ENCODE measurements at places on chromosomes 2 and 18. TPM values are rescaled to one million over a fixed set of nuclear protein-coding genes. Genes with fewer than 3 reads are reported as not detected.

The FAM210A gene
- total RNA-seq: 24.6 TPM

The CENPA gene
- total RNA-seq: 0.82 TPM

The CXCR2 gene
- total RNA-seq: not detected

GRCh38 chr2:42558827-42559226, 9.6 kb upstream of the MTA3 start:
- no peak for DNase-seq

GRCh38 chr2:148614322-148615049, 30.1 kb upstream of the EPC2 start:
- no peak for DNase-seq

DNA sequence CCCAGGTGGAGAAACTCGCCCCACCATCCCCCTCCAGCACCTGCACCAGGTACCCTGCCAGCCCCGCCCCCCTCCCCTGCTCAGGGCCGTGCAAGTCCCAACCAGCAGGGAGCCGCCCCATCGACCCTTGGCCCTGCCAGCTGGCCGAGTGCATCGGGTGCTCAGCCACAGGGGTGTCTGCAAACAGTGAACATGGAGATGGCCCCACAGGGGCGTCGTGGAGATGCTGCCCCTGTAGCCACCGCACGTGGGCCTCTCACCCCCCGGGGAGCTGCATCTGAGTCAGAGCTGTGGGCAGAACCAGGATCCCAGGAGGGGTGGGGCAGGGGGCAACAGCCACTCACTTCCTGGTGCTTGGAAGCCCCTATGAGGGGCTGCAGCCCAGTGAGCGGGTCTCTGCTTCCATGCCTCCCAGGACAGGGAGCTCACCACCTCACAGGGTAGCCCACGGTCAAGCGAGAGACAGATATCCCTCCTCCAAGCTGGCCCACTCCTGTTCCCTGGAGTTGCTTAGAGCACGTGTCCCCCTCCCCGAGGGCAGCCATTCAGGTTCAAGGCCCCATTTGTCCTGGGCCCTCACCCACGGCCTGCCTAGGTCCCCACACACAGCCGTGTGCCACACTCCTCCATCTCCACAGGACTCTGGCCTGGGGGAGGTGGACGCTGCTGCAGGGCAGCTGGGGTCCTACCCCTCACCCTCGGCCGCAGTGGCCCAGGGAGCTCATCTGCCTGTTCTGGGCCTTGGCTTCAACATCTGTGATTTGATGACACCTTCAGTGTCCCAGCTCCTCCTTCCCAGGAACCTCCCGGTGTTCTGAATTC, 1.1 kb upstream of the MAB21L4 start:
- no peak for DNase-seq

- DNase-seq: no peak
Observed at GRCh38 chr2:69620870-69621269, 22.7 kb downstream of the AAK1 start.

DNA sequence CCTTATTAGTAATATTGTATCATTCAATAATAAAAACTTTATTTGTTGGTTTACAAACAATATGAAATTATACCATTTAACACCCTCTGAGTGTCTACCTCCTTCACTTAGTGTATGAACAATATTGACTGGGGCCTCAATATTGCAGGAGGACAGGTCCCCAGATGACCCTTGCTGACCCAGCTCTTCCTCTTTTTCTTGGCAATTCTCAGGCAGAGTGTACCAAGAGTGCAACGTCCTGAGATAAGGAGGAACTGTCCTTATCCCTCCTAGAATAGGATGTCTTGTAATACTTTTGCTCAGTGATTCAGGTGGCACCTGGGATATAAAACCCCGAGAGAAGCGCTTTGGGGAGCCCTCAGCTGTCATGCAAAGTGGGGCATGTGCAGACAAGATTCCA, 76.8 kb downstream of the PLA2R1 start:
- no peak for DNase-seq

DNA sequence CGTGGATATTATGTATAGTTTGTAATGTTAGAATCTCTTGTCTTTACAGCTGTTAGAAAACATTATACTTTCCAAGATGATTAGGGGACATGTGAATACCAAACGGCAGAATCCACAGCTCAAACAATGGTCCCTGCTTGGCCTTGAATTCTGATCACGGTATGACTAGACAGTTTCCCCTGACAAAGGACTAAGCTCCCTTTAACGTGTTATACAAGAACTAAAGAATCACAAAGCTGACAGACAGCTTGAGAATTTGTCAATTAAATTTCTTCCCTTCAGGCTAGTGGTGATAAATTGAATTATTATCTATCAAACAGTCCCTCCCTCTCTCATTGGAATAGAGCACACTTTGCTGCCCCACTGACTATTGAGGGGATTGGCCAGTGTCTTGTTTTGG, 359.2 kb upstream of the ID2 start:
- no peak for DNase-seq

DNA sequence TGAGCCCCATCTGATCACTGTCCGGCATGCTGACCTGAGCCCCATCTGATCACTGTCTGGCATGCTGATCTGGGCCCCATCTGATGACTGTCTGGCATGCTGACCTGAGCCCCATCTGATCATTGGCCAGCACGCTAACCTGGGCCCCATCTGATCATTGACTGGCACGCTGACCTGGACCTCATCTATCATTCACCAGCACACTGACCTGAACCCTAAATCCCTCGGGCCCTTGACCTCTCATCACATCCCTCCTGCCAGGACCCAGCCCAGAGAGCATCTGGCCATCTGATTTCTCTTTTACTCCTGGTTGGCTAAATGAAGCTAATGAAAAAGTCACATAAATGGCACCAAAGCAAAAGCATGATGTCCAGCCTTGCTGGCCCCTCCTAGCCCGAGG, 207.1 kb downstream of the NDUFA10 start:
- DNase-seq: no peak

The COX7A2L gene
- total RNA-seq: 96.2 TPM

The KCNIP3 gene
- not detected for total RNA-seq

DNA sequence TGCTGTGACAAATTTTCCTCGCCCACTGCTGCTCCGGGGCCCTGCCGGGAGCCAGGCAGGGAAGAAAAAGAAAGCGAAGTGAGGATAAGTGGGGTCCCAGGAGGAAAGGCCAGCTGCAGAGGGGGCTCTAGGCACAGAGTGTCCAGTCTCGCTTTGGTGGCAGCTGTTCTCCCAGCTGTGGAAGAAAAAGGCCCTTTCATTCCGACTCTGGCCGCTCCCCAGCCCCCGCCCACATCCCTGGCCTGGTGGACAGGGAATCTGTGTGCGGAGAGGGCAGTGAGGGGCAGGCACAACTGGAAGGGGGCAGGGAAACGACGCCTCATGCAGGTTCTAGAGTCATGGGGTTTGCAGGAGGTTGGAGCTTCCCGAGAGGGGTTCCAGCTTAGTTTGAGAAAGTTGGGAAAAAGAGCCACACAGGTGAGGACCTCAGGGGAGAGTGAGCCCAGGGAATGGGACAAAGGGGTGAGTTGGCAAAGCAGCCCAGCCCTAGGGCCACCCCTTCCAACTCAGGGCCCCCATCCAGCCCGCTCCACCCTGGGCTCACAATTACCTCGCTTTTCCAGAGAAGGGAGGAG, 1.8 kb downstream of the RTKN start:
- no peak for DNase-seq

The REG3G gene
- 0.28 TPM for total RNA-seq

GRCh38 chr2:190050001-190050400, 12.5 kb downstream of the MSTN start:
- no peak for DNase-seq

DNA sequence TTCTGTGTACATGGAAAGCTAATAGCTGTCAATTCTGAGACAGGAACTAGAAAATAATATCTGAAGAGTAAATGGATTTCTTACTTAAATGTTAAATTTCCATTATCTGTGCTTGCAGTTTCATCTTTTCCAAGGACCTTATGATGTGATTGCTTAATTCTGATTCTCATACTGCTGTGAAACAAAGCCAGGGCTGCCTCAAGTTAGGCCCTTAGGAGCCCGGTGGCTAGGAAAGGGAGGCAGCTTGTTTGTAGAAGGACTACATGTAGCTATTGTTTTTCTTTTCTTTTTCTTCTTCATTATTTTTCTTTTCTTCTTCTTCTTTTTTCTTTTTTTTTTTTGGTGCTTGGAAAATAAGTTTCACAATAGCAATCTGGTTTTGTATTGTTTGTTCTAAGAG, 50.5 kb downstream of the XRCC5 start:
- no peak for DNase-seq

GRCh38 chr2:80748592-80748991, 444.0 kb upstream of the LRRTM1 start:
- no peak for DNase-seq

The NAT8 gene
- not detected for total RNA-seq

- DNase-seq: no peak
Observed at GRCh38 chr2:107303964-107304363, 418.0 kb upstream of the ST6GAL2 start.

- no peak for DNase-seq
Observed at GRCh38 chr2:135931776-135932443, 53.5 kb downstream of the DARS1 start.

DNA sequence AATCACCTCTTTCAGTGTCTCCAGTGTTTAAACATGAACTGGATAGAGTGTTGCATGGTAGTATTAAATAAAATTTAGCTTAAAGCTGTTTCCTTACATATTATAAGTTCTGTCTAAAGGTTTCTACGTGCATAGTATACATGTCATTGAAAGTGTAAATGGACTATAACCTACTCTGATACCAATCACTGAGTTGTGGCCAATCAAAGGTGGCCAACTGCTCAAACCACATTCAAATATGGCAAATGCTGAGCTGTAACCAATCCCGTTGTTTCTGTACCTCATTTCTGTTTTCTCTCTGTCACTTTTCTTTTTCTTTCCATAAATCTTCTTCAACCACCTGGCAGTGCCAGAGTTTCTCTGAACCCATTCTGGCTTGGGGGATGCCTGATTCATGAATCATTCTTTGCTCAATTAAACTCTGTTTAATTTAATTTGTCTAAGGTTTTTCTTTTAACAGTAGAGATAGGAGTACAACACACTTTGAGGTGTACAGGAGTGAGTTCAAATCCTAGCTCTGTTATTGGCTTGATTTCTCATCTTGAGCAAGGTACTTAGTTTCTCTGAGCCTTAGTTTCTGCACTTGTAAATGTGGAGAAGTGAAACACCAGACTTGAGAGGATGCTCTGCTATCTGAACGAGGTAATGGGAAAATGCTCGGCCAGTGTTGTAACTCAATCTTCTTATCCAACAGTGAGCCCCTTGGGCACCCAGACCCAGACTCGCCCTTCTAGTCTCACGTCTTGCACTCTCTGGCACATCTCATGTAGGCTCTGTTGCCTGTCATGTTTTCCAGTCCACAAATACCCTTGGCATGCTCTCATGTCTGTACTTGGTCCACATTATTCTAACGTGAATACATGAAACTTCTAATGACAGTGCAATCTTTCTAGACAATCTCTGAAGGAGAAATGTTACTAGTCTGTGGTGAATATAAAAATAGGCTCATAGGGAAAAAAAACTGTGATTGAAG, 228.0 kb downstream of the PIK3C3 start:
- no peak for DNase-seq

- no peak for DNase-seq
Observed at GRCh38 chr18:23528580-23529472, 25.5 kb downstream of the RMC1 start.

DNA sequence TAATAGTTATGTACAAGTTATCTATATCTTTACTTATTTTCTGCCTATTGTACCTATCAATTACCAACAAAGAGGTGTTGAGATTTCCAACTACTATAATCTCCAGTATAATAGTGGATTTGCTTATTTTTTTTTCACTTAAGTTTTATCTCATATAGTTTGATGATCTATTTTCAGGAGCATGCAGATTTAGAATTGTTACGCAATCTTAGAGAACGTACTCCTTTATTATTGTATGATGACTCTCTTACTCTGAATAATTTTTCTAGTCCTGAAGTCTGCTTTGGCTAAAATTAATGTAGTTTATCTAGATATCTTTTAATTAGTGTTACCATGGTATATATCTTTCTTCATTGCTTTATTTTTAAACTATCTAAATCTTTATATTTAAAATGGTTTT, 205.2 kb downstream of the SCG2 start:
- DNase-seq: no peak

- DNase-seq: no peak
Observed at GRCh38 chr2:217685255-217685605, 317.6 kb downstream of the TNS1 start.

- no peak for DNase-seq
Observed at GRCh38 chr2:216827073-216827720, 32.7 kb downstream of the TNP1 start.

GRCh38 chr2:103010751-103011150, 248.9 kb downstream of the TMEM182 start:
- no peak for DNase-seq

Data from activated T-cell treated with anti-CD3 and anti-CD28 coated beads, Interleukin-2, amount 50 U/mL, for 4 hours (primary cell).